ENCODE measurements at places on chromosomes 4 and X.

DNA sequence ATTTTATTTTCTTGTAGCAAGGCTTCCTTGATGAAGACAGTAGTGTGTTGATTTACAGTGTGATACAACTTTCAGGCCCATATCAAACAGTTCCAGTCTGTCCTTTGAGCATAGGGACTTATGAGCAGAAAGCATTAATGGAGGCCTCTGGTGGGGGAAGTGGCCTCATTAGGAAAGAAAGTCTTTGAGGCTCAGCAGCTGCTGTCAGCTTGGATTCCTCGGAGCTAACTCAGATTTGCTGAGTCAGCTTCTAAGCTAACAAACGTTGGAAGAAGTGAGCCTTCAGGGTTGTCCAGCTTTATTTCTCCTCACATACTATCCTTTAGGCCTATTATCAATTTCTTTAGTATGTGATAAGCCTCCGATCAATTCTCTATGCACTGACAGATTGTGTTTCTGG, 15.8 kb upstream of the SFRP2 start:
- no peak for DNase-seq

- DNase-seq, result no peak
Measured at GRCh38 chrX:55142919-55143310, 54.1 kb downstream of the PAGE2 start.

- no peak for DNase-seq
Measured at GRCh38 chr4:87895964-87896621, 63.3 kb downstream of the MEPE start.

- no peak for DNase-seq
Measured at GRCh38 chr4:15930314-15930713, 8.2 kb downstream of the FGFBP1 start.

- no peak for DNase-seq
Measured at GRCh38 chr4:80787306-80787705, 243.2 kb upstream of the BMP3 start.

- DNase-seq, result no peak
Measured at GRCh38 chr4:172998527-172999469, 169.8 kb upstream of the GALNT7 start.

GRCh38 chr4:111639876-111640275, 505.4 kb upstream of the FAM241A start:
- DNase-seq, result no peak

GRCh38 chrX:19370061-19370460, 26.3 kb downstream of the PDHA1 start:
- no peak for DNase-seq

GRCh38 chr4:155780775-155781174, 22.0 kb downstream of the GUCY1B1 start:
- DNase-seq, result no peak

DNA sequence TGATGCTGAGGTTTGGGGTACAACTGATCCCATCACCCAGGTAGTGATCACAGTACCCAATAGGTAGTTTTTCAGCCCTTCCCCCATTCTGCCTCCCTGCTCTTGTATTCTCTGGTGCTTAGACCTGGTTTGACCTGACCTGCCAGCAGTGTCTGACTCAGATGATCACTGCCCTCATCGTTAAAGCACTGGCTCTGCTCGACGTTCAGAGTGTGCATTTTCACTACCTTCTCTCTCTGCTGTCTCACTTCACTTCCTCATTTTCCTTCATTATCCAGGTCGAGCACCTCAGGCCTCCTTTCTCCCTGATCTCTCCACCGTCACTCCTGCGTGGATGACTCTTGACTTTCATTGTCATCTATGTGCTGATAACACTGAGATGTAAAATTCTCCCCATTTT, 83.6 kb downstream of the PARM1 start:
- DNase-seq, result no peak

DNA sequence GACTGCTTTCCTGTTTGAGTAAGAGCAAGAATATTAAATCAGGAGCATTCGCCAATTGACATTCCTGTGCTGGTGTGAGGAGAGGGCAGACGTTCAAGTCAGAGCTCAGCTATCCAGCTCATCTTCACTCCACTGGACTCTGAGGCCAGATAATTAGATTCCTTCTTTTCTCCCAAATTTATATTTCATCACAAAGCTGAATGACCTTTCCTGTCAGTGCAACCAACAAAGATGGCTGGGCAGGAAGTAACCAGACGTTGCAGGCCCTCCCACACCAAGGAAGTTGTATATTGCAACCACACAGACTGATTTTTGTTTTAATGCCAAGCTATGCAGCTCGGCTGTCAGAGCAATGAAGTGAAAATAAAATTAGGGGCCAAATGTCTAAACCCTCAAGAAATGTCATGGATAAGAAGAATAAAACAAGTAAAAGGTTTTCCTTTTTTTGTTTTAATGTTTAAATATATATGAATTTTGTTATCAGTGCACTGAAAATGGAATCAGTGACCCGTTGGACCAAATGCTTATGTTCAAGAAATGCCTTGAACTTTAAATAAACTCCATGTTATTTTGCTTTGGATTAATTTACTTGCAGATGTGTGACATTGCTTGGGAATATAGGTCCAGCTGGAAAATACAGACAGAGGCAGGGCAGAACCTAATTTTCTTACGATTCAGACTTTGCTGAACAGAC, 578.9 kb upstream of the FAT1 start:
- DNase-seq, result no peak

- DNase-seq, result no peak
Measured at GRCh38 chr4:185275501-185275900, 66.1 kb downstream of the SNX25 start.

DNA sequence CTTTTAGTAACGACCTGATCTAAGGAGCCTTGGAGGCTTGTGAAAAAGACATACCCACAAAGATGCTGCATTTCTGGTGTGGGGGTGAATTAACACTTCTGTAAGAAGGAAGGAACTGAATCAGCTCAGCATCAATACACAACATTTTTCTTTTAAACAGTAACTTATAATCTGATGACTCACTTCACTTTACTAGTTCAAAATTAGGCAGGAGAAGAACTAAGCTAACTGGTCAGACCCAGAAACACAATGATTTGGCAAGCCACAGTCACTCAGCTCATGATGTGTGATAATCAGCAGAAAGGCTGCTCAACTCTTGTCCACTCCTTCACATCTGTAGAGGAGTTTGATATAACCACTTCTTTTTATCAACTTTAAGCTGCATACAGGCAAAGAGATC, 4.6 kb downstream of the MMAA start:
- DNase-seq, result no peak

All from GM18507 (cell line).